ENCODE measurements at places on chromosomes 3 and 15.
A peak's percentile ranks its signal among the peaks of the same experiment; 100 is the strongest.

- DNase-seq = no peak
Observed at GRCh38 chr3:175088766-175089380, 229.7 kb downstream of the NAALADL2 start.

DNA sequence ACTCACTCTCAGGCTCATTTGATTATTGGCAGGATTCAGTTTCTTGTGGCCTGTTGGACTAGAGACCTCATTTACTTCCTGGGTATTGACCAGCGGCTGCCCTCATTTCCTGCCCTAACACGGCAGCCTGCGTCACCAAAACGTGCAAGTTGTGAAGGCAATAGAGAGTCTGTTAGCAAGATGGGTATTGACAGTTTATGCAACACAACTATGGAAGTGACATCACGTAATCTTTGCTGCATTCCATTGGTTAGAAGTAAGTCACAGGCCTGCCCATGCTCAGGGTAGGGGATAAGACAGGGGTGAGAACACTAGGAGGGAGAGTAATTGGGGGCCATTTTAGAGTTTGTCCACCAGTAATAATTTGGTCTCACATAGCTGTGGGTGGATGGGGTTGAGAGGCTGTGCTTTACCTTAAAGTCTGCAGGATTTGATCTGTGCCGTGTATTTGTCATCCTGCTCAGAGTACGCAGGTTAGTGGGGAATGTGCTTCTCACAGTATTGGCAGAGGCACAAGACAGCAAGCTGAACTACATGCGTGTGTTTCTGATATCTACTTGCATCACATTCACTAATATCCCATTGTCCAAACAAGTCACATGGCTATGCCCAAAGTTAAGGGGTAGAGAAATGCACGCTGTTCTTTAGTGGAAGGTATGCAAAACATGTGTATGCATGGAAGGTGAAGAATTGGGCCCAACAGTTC is 83.3 kb downstream of the EDEM1 start:
- DNase-seq = no peak

GRCh38 chr3:4501437-4501836 is 8.3 kb downstream of the ITPR1 start:
- no peak for DNase-seq

- peak; percentile 78 for DNase-seq
Observed at GRCh38 chr15:51829376-51830275, at the start of gene TMOD3. TSS of gene TMOD3 (plus strand) at chr15:51829653. CDS start at chr15:51862885, 33,232 bp downstream.

- no peak for DNase-seq
Observed at GRCh38 chr15:35827141-35827540, 281.2 kb upstream of the DPH6 start.

- no peak for DNase-seq
Observed at GRCh38 chr3:187367561-187368103, 553 bp upstream of the RTP4 start.

GRCh38 chr15:78909791-78910228 is 35.0 kb downstream of the CTSH start:
- no peak for DNase-seq

- no peak for DNase-seq
Observed at GRCh38 chr15:70319466-70319865, 221.7 kb upstream of the TLE3 start.

- DNase-seq = peak; percentile 62
Observed at GRCh38 chr3:38454884-38455638, 1.4 kb downstream of the ACVR2B start.

DNA sequence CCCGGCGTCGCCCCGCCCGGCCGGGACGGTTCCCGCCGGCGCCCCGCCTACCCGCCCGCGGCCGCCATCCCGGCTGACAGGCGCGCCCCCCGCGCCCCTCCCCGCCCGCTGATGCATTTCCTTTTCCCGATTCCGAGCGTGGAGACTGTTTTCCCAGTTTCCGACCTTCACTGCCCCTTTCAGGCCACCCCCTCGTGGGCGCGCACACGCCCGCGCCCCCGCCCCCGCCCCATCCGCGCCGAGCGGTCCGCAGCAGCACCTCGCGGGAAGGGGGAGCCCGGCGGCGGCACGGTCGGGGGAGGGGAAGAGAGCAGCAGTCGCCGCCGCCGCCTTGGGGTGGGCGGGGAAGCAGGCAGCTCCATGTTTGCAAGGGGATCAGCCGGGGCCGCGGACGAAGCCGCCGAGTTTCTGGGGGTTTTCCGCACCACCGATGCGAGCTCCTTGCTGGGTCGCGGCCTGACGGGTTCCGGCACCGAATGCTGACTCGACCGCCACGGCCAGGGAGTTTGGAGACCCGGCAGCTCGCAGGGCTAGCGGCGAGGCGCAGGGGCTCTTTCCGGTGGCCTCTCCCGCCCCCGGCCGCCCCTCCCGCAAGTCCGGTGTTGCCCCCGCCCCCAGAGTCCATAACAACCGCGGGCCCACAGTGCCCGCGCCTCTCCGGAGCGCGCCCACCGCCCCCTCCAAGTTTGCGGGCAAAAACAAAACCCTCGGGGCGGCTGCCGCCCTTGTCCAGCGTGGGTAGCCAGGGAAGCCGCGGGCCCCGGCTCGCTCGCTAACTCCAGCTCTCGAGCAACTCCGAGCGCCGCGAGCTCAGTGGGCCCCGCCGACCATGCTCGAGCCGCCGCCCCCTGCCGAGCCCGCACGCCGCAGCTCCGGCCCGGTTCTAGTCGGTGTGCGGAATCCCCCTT is 3.2 kb upstream of the SIN3A start:
- DNase-seq = peak; percentile 40

DNA sequence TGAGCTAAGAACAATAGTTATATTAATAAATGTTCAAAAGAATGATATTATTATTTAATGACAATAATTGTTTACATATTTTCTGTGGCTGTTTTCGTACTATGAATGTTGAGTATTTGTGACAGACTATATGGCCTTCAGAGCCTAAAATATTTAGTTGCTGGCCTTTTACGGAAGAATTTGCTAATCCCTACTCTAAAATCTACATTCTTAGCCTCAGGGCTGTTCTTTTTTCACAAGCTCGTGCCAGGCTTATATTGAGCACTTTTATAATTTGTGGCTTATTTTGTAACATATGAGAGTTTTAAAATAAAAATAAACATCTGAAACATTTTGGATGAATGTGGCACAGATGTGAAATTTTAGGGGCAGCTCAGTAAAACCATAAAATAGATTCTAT is 79.9 kb downstream of the KCNH8 start:
- DNase-seq = no peak

DNA sequence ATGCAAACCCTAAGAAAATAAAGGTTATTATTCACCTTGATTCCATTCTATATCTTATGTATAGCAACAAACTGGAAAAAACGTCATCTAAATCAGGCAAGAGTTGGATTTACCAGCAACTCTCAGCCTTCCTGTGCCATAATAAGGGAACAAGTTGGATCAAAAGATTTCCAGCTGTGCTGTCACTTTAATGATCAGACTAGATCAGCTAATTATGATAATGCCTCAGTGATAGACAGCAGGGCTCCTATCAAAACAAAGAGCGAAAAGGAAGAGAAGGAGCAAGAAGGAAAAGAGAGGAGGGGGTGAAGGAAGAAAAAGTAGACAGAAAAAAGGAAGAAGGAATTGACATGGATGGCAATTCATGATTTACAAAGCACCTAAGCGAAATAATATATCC is 36.7 kb upstream of the BCL6 start:
- DNase-seq = no peak

- DNase-seq = no peak
Observed at GRCh38 chr15:58413253-58413652, 18.5 kb upstream of the LIPC start.

DNA sequence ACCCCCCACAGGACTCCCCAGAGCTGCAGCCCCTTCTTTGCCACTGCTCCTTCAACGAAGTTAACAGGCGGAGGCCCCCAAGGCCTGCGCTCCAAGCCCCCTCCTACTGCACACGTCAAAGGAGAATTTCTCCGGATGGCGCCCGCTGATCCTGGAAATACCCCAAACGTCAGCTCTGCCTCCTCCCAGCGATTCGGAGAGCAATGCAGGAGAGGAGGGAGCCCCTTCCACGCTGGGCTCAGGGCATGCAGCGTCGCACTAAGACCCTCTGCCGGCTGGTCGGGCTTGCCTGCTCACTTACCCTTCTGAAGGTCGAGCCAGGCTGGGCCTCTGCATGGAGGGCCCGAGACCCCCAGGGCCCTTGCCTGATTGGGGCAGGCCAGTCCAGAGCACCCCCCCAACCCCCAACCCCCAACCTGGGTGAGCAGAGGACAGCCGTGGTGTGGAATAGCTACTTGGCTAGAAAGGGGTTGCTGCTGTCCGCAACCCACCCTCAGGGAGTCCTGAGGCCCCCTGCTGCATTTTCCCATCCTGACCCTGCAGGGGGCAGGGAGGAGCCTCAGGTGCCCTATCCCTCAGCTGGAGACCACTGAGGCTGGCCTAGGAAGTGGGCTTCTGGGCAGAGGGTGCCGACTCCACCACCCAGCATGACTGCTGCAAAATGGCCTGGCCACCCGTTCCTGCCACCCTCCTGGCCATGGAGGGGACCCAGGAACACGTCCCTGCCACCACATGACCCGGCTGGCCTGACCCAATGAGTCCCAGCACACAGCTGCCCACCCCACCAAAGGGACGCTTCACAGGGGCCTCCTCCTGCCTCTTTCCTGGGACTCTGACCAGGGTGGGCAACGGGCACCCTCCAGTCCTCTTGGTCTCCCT is 976 bp downstream of the ATP2B2 start:
- no peak for DNase-seq

DNA sequence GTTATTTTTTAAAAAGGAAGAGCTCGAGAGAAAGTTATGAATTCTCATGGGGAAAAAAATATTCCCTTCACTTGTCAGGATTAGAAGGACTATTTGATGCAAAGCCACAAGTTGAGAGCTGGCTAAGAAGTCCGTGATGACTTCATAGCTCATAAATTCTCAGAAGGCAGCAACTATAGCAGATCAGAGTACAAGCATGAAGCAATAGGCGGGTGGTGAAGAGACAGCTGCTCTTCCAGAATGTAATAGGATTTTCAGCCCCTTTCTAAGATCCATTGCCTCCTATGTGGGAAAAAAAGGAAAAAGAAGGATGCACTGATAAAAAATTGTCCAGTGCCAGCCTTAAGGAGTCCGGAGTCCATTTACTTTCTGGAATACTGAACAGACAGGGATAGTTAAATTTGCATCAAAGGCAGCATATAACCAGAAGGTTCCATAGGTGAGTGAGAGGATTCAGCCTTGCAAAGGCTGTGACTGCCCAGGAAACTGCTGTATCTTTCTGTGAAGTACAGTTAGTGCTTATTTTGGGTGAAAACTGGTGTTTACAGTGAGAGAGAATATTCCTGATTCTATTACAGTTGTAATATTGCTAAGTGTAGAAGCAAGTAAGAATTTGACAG is 929.5 kb upstream of the ALCAM start:
- DNase-seq = no peak

GRCh38 chr3:61847784-61848462 is 286.6 kb downstream of the PTPRG start:
- DNase-seq = no peak

DNA sequence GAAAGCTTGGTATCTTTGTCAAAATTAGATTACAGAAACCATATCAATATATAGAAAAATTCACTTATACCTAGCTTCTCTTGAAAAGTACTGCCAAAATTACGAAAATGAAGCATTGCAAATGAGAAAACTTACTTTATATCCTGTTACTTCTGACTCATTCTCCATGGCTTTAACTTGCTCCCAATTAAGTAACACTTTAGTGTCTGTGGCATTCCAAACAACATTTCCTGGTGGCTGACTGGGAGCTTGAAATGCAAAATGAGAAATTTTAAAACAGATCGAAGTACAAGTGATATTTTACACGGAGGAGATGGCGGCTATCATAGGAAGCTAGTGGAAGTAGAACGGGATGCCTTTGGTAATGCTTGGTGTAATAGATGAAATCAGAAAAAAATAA is 347.3 kb downstream of the CNTN3 start:
- no peak for DNase-seq

DNA sequence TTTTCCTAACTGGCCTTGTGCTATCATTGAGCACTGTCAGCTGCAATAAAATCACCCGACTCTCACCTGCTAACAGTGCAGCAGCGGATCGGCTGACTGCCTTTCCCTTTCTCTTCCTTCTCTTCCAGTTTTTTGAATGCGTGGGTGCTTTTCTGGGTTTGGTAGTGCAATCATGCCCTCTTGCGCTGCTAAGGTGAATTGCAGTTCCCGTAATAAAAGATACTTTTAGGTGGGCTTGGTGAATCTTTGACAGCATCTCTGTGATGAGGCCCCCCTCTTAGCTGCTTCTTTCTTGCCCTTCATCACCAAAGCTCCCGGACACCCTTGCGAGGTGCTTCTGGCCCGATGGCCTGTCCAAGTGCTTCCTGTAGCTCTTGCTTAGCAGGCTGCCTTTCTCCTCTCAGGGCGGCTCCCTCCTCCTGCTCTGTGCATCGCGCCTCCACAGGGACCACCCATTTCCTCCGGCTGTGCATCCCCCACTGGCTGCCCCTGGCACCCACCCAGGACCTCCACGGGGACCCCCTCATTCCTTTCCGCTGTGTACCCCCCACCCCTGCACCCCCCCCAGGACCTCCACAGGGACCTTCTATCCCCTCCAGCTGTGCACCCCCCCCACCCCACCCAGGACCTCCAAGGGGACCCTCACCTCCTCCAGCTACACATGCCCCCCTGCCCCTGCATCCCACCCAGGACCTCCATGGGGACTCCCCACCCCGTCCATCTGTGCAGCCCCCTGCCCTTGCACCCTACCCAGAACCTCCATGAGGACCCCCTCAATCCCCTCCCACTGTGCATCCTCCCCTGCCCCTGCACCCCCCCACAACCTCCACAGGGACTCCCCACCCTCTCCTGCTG is 50.8 kb upstream of the RPL32 start:
- DNase-seq = peak; percentile 49

GRCh38 chr15:85289677-85290365 is 90.6 kb upstream of the AKAP13 start:
- peak; percentile 31 for DNase-seq

- DNase-seq = no peak
Observed at GRCh38 chr3:111190518-111190917, 118.9 kb downstream of the NECTIN3 start.

- no peak for DNase-seq
Observed at GRCh38 chr15:62021991-62022600, 38.2 kb downstream of the VPS13C start.

DNA sequence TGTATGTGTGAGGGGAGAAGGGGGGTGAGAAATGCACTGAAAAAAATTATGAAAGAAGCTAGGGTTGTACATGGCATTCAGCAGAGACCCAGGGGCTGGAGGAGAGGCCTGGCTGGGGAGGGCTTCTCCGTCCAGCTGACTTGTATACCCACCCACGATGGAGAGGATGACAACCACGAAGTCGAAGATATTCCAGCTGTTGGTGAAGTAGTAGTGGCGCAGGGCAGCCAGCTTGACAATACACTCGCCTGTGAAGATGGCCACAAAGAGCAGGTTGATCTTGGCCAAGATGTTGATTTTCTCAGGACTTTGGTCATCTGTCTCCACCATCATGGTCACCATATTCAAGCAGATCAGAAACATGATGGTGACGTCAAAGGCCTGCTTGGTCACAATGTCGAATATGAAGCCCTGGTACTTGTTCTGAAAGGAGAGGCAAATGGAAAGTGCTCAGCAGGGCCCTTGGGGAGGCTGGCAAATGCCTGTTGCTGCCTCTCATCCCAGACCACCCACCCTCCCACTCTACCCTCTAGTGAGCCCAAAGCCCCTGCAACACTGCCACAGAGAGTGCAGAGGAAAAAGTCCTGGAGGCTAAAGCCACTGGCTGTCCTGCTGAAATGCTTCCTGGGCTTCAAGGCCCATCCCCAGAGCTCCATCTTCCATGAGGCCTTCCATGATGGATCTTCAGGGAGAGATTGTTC is 58.1 kb downstream of the EXOG start:
- DNase-seq = no peak

GRCh38 chr15:64944961-64945360 is 33.3 kb downstream of the ANKDD1A start:
- no peak for DNase-seq
